SK-N-MC (cell line): ENCODE measurements at places on chromosomes 6 and 20.

- DNase-seq = no peak
Measured at GRCh38 chr20:37492096-37492625, 28.9 kb upstream of the NNAT start.

DNA sequence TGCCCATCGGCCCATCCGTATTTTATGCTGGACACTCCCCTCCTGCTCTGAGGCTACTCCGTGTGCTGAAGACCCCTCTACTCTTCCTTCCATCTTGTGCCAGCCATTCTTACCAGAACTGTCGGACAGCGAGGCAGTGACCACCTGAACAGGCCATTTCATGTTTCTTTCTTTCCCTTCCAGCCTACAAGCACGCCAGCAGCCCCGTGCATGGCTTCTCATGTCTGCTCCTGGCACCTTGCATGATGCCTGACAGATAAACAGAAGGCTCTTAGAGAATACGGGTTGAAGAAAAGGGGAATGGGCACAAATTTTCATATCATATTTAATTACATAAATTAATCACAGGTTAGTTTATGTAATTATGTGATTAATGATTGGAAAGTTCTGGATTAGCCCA lies 95.7 kb downstream of the ARID1B start:
- DNase-seq = no peak

- DNase-seq = no peak
Measured at GRCh38 chr6:168838037-168838399, 397.0 kb downstream of the SMOC2 start.

- no peak for DNase-seq
Measured at GRCh38 chr6:147564556-147564955, 56.1 kb downstream of the SAMD5 start.

GRCh38 chr6:87702589-87702945 lies 534 bp upstream of the AKIRIN2 start:
- DNase-seq = no peak

DNA sequence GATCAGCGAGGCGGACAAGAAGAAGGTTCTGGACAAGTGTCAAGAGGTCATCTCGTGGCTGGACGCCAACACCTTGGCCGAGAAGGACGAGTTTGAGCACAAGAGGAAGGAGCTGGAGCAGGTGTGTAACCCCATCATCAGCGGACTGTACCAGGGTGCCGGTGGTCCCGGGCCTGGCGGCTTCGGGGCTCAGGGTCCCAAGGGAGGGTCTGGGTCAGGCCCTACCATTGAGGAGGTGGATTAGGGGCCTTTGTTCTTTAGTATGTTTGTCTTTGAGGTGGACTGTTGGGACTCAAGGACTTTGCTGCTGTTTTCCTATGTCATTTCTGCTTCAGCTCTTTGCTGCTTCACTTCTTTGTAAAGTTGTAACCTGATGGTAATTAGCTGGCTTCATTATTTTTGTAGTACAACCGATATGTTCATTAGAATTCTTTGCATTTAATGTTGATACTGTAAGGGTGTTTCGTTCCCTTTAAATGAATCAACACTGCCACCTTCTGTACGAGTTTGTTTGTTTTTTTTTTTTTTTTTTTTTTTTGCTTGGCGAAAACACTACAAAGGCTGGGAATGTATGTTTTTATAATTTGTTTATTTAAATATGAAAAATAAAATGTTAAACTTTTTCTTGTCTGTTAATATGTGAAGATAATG lies 2.2 kb downstream of the HSPA1B start:
- peak; percentile 73 for DNase-seq

DNA sequence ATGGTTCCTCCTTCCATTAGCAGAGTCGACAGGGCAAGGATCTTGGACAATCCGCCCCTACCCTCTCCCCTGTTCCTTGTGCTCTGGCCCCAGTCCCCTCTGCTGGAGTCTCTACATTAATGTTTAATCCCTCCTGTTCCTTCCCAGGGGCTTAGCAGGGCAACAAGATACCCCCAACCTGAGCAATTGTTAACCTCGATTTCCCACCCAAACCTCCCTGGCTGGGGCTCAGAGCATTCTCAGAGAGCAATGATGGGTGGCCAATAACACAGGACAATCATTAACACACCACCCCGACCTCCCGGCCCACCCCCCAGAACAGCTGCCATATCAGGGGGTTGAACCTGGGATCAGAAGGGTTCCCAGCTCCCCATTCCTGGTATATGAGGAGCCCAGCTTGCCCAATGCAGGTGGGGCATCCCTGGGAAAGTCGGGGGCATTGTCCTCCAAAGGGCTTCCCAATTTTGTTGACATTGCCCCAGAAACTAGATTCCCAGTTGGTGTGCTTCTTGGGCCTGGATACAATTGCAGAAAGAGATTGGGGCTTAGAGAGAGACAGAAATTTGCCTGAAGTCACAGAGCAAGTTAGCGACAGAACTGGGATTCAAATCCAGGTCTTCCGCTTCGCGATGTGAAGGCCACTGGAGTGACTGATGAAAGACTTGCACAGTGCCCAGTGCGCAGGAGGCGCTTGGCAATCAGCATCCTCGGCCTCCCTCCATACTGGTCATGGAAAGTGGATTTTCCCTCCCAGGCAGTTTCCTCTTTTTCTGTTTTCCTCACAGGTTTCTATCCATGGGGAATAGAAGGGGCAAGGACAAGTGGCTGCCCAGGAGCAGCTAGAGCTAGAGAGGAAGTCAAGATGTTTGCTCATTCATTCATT lies 59.6 kb upstream of the TTPAL start:
- no peak for DNase-seq

- DNase-seq = no peak
Measured at GRCh38 chr6:42279144-42279781, 61.6 kb upstream of the MRPS10 start.

DNA sequence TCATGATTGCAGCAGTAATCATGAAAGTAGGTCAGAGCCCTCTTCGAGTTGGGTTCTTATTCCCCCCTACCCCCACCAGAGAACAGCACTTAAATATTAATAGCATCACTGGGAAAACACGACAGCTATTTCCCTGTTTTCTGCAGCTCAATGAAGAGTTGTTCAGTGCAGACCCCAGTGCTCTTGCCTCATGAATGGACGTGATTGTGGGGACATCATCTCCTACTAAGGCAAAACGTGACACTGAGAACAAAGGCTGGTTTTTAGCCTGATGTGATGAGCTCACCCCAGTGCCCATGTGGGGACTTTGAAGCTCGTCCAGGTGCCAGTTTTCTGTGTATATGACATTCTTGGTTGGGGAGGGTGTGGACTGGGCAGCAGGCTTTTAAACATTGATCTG lies 105.9 kb downstream of the SLC35F1 start:
- no peak for DNase-seq

GRCh38 chr6:41046084-41046483 lies 3.8 kb downstream of the TSPO2 start:
- DNase-seq = no peak

- DNase-seq = no peak
Measured at GRCh38 chr20:59568509-59569024, 35.8 kb upstream of the PHACTR3 start.

DNA sequence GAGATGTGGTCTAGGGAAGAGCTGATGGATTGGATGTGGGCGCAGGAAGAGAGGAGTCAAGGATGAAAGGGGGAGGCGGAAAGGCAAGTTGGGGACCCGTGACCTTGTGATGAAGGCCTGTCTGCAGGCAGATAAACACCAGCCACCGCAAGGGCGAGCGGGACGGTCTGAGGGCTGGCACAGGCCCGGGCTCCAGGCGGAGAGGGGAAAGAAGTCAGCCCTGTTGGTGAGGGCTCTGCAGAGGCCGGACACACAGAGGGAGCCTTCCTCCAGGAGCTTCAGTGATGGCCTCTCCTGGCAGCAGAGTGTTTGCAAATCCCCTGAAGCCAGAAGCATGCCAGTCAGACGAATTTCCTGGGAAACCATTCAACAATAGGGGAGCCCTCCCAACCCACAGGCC lies 112.2 kb downstream of the ZDHHC14 start:
- no peak for DNase-seq

DNA sequence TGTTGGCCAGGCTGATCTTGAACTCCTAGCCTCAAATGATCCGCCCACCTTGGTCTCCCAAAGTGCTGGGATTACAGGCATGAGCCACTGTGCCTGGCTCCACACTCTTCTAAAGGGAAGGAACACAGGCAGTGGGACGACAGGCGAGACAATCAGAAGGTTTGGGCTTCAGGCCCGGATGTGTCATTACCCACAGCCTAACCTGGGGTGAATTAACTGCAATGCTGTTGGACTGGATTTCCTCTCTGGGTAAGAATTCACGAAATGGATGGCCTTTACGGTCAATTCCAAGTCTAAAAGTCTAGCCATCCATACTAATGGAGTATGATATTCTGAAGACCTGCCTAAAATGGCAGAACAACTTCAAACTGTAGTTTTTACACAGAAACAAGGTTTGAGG lies 83.7 kb upstream of the CCDC28A start:
- no peak for DNase-seq

DNA sequence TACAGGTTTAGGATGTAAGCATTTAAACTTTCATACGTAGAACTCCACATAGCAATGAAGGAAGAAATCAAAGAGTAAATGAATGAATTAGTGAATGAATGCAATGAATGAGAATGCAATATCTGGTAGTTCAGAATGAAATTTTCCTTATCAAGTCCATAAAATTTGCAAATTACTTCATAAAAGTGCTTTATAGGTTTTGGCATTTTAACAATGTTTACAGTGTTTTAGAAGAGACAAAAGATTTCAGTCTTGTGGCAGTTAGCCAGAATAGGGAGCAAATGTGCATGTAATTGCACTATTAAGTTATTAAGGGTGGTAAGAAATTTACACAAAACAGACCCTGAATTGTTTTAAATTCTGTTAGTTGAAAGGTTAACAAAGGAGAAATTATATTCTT lies 739.4 kb upstream of the FLRT3 start:
- no peak for DNase-seq

DNA sequence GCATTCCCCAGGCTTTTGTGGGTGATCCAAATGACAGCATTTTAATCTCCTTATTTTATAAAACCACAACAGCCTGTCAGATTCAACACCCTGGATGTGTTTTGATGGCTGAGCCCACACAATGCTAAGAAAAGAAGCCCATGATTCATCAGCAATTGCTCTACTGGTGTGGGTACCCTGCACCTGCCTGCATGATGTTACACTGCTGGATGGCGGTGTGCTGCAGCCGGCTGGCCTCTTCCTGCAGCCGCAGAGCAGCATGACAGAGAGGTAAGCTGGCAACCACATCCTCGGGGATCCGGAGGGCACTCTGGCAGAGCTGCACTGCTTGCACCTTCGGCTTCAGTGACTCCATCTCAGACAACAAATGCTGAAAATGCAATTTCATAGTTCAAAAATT lies 327.5 kb downstream of the SYNE1 start:
- no peak for DNase-seq

GRCh38 chr6:134099770-134100169 lies 47.3 kb upstream of the SLC2A12 start:
- DNase-seq = no peak

DNA sequence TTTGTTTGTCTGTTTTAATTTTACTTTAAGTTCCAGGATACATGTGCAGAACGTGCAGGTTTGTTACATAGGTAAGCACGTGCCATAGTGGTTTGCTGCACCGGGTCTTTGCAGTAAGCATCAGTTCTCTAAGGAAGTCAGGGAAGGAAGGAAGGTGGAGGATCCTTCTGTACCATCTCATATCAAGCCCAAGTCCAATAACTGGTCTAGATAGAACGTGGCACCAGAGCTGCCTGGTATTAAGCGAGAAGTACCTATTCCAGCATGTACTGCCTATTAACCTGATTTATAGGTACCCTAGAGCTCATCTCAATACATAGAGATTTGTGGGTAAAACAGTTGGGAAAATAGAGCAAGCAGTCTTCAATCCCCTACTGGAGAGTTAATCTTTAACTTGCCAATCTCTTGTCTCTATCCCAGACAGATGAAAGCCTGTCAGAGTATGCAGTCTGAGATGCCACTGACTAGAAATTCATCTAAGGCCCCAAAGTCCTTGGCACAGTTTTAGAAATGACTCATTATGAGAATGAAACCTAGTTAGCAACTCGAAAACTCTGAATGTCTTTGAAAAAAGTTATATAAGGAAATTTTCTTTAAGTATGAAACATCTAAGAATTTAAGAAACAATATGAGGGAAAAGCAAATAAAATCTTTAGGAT lies 144.9 kb downstream of the TFAP2A start:
- DNase-seq = no peak

DNA sequence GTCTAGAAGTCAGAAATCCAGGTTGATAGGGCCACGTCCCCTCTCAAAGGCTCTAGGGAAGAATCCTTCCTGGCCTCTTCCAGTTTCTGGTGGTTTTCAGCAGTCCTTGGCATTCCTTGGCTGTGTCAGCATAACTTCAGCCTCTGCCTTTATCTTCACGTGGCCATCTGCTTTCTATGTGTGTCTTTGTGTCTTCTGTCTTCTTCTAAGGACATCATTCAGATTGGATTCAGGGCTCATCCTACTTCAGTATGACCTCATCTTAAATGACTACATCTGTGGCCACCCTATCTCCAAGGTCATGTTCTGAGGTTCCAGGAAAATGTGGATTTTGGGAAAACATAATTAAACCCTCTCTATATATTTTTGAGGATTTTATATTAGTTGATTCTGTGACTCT lies 23.0 kb downstream of the C6orf89 start:
- DNase-seq = no peak

GRCh38 chr6:26157251-26158075 lies 70.2 kb downstream of the HFE start:
- no peak for DNase-seq

DNA sequence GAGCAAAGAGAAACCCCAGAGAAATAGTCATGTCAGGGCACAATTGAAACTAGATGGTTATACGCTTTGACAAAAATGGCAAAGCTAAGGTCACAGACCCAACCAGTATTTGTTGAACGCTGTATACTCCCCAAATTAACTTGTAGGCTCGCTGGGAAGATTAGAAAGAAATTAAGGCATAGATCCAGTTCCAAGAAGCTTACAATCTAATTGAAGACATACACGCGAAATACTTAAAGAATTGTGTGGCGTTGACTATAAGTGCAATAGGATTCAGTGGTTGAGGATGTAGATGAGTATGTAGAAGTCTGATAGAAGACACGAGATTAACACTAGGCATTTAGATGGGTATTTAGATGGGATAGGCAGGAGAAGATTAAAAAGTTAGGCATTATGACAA lies 525 bp downstream of the FAM229B start:
- DNase-seq = no peak

- DNase-seq = no peak
Measured at GRCh38 chr6:1765160-1765903, 155.6 kb downstream of the FOXC1 start.

DNA sequence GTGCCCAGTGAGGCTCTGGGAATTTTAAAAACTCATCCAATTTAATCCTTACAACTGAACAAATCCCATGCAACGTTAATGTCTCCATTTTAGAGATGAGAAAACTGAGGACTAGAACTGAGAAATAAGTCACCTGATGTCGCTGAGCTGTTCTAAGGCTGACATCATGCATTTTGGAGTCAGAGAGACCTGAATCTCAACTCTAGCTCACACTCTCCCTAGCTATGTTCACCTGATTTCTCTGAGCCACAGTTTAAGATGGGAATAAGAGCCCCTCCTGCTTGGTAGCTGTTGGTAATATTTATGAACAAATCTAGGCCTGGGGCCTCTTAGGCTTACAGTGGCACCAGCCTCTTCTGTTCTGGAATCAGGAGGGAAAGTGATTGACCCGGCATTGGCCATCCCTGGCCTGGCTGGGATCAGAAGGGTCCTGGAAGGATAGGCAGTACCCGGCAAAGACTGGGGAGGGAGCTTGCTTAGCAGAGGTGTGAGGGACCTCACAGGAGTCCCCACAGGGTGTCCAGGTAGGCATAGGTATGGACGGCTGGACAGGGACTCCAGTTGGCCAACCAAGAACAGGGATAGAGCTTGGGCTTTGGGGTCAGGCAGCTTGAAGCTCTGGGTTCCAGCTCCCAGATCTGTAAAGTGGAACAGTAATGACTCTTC lies 18.8 kb upstream of the CSNK2A1 start:
- DNase-seq = no peak

- DNase-seq = no peak
Measured at GRCh38 chr6:36957773-36958271, 3.3 kb downstream of the PI16 start.
